ENCODE measurements at places on chromosomes 12 and 14.

DNA sequence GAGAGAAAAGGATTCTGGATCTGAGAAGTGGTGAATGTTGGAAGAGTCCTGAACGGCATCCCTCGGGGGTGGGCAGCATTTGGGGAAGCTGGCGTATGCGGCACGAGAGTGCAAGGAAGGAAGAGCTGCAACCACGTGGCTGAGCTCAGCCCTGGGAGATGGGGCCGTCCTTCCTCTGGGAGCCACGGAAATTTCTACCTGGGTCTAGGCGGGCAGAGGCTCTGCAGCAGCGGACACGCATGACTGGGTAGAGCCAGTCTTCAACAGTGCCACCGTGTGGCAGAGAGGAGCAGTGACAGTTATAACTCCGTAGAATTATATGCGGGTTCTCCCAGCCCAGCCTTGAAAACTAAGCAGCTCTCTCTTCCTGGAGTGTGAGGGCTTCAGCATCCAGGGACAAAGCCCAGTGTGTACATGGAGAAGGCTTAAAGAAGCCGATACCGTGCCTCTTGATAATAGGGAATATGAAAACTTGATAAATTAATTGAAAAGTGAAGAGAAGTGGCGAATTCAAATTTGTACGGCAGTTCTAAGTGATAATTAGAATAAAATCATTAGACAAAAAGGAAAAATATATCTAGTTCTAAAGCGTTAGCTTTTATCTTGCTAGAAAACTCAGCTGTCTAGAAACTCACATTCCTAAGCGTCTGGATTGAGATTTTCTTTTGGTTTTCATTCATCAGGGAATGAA is 82.9 kb upstream of the STXBP6 start:
- DNase-seq: peak; percentile 7

DNA sequence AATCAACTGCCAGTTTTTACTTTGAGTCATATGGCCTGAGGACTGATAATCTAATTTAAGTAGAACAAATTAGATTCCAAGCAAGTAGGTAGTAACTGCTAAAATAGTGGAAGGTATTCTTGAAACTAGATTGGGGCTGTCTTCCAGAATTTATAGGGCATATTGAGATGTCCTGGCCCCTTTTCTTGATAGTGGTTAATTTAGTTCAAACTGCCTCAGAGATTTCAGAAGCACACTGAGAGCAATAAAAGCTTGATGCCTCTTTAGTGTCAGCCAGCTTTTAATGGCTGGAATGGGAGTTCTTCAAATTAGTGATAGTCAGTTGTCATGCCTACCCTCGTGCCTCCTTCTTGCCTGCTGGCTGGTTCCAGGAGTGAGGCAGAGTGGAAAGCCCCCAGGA is 120.5 kb downstream of the AKAP6 start:
- DNase-seq: no peak

DNA sequence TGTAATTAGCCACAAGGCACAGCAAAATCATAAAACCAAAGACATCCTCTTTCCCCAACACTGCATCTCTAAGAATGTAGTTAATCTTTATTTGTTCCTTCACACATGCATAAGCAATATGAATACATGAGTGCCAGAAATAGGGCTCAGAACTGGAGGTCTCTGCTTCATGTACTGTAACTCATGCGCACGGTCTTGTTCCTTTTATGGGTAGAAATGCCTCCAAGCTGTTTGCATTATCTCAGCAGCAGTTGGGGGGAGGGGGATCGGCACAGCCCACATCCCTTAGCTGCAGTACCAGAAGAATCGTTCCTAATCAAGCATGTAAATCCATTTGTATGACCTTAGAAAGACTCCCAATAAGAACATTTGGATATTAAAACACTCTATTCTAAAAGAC is 20.0 kb downstream of the RHOJ start:
- no peak for DNase-seq

DNA sequence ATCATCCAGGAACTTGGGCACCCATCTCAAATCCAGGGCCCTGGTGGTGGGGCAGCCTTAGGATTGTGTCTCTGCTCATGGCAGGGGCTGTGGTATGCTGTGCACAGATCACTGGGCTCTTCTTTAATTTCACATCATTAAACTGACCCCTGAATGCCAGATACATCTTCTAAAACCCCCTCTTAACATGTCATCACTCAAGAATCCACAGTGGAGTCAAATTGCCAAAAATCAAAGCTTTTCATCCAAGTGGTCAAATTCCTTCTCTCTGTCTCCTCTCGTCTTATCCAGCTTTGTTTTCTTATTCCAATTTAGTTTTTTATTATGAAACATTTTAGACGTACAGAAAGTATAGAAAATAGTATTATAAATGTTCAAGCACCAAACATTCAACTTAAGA is 97.5 kb downstream of the ADCK1 start:
- DNase-seq: no peak

- DNase-seq: no peak
Observed at GRCh38 chr14:25001601-25002000, 48.3 kb downstream of the STXBP6 start.

DNA sequence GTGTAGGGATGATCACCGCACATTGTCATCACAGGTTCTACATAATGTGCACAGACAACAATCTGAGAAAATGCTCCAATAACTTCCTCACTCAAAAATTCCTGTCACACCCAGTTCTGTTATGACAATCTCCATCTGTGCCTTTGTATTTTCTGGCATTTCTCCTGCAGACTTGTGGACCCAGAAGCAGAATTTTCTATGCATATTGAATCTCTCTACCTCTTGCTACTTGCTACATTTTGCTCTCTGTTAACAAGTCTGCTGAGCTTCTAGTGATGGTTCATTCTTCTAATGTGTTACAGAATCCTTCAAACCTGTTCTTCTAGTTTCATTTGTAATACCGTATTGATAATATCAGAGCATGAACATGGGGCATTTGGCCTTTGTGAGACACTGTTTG is 127.8 kb upstream of the PTPRQ start:
- DNase-seq: no peak

- no peak for DNase-seq
Observed at GRCh38 chr12:98699586-98699985, 54.5 kb downstream of the APAF1 start.

GRCh38 chr12:91893476-91893875 is 252.2 kb downstream of the BTG1 start:
- no peak for DNase-seq
